ENCODE measurements at places on chromosomes 2 and 18.
A peak's percentile ranks its signal among the peaks of the same experiment; 100 is the strongest.

DNA sequence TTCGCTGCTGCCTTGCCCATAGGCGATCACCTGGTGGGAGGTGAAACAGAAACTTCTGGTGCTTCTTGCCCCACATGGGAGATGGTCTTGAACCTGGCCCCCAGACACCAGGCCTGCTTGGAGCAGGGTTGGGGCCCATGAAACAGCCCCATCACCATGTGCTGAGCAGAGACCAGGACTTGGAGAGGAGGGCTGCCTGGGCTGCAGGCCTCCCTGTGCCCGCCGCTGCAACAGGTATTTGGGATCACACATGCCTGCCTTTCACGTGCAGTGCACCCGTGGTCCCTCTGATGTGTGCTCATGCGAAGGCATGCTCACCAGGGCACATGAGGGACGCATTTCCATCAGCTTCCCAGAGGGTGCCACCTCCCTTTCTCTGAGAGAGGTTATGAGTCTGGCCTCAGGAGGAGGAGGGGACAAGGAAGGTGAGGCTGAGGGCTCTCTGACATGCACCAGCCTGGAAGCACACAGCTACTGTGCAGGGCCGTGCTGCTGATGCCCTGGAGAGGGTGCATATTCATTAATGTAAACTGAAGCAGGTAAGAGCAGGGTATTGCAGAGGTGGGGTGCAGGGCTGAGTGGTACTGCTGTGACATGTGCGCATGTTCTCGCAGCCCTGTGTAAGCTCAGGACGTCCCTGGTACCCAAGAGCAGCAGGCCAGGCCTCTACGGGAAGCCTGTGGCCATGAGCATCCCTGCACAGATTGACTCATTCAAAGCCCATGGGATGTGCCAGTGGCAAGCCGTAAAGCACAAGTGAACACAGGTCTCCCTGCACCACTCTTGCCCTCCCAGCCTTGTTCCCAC, 4.2 kb upstream of the OXER1 start:
- DNase-seq, result no peak

- peak; percentile 71 for DNase-seq
These were observed 522 bp upstream of the ZNF407 start for GRCh38 chr18:74597034-74597661.

DNA sequence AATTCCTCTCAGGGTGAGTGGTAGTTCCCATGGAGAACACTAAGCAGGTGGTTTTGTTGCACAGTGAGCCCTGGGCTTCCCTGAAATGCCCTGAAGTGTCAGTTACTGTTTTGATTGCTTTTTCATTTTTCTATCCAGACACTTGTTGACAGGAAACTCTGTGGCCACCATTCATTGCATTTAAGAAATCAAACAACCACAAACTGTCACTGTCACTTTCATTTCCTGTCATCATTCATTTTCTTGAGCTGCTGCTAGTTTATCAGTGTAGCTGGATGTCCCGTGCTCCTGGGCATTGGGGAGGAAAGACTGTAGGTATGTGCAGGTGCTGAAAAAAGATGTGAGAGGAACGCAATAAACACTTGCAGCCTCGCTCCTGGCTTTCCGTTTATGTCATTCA, 891.6 kb upstream of the ZEB2 start:
- no peak for DNase-seq

DNA sequence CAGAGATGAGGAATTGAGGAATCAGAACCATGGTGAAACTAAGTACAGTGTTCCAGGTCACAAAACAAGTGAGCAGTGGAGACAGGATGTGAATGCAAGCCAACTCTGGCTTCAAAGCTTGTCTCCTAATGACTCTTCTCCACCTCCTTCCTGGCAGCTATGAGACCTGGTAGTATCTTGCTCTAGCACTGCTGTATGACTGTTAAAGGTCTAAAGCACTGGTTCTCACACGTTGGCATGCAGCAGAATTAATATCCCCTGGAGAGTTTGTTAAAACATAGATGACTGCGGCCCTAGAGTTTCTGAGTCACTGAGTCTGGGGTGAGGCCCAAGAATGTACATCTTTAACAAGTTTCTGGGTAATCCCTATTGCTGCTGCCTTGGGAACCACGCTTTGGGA, 63.3 kb downstream of the SUCLG1 start:
- DNase-seq, result peak; percentile 48

DNA sequence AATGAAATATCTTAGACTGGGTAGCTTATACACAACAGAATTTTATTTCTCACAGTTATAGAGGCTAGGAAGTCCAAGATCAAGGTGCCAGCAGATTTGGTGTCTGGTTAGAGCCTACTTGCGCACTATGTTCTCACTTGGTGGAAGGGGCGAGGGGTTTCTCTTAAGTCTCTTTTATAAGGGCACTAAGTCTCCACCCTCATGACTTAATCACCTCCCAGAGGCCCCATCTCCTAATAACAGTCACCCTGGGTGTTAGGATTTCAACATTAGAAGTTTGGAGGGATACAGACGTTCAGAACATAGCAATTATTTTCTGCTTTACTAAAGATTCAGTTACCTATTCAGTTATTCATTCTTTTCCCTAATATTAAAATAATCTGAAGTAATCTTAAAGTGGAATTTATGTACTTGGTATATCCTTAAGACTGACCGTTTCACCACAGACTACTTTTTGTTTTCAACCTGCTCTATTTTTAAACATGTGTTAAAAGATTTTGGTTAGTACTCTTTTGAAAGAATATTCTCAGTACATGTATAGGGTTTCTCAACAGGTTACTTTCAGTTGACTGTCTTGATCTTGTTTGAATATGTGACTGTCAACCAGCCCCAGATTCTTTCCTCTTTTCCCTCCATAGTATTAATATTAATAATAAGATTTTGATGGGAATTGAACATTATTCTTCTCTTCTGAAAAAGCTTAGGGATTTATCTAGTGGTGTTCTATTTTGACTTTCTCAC, 130.0 kb downstream of the TAF4B start:
- DNase-seq, result no peak

DNA sequence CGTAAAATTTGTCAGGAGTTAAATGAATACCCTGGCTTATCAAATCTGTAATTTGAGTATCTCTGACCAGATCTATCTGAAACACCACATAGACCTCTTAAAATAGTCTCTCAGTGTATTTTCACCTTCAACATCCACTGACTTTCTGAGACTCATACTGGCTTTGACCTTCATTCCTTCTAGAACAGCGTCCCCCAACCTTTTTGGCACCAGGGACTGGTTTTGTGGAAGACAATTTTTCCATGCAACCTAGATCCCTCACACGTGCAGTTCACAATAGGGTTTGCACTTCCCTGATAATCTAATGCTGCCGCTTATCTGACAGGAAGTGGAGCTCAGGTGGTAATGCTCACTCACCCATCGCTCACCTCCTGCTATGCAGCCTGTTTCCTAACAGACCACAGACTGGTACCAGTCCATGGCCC, 3.2 kb downstream of the NBAS start:
- peak; percentile 3 for DNase-seq

GRCh38 chr2:218478544-218478943, 59.6 kb downstream of the VIL1 start:
- DNase-seq, result no peak

DNA sequence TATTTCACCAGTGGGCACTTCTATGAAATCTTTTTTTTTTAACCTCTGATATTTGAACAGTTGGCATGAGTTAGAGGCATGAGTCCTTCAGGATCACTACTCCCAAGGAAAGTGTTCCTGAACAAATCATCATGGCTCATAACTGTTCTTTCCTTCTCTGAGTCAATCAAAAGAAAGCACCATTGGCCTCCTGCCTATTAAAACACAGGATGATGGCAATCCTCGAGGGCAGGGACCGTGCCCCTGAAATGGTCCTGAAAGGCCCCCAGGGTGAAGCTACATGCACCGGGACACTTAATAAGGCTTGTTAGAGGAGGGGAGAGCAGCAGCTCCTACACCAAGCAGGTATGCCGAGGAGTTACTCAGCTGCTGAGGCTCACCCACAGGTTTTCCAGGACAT, 43.5 kb downstream of the SLC14A2 start:
- DNase-seq, result peak; percentile 21

DNA sequence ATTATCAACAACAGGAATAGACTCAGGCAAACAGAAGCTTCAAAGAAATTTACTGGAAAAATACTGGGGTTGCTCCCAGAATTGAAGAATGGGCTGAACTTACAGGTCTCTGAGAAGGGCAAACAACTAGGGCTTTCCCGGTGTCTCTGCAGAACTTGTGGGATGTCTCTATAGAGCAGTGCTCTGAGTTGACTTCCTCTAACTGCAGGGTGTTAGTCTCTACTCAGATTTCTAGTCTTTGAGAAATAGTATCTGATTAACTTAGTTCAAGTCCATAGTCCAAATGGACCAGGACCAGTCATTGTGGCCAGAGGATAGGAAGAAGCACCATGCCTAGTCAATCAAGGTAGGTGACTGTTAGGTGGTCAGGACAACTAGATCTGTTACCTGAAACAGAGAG, 45.8 kb downstream of the LIMS1 start:
- DNase-seq, result peak; percentile 21

DNA sequence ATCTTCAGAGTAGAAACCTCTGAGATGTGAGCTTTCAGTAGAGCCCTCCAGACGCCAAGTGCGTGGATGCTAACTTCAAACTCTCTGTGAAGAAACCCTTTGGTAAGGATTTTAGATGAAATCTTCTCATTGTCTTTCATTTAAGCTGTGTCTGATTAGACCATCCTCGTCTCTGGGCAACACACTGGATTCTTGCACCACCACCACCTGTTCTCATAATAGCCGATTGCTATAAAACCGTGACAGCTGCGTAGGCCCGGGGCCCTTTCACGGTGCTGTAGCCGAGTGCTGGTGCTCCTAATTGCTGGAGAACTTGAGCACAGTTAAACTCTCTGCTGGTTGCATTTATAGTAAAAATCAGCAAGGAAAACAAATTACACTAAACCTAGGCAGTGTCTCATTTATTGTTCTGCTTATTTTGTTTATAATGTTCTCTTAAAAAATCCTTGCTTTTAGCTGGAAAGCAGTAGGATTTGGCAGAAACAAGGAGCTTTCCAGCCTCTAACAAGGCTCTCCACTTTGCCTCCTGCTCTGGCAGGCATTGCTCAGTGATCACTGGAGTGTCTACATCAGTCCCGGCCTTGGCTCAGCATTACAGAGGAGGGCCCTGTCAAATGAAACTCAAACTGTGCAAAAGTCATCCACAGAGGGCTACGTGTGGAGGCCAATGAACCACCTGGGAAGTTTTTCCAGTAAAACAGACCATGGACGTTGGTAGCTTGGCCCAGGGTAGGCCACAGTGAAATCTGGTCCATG, 40.9 kb upstream of the MBP start:
- DNase-seq, result no peak

Data from iris pigment epithelial cell (primary cell).